Activated naive CD4-positive, alpha-beta T cell treated with anti-CD3 and anti-CD28 coated beads, Interleukin-2, amount 50 U/mL, for 72 hours (primary cell): ENCODE measurements at places on chromosomes 3 and 15.

DNA sequence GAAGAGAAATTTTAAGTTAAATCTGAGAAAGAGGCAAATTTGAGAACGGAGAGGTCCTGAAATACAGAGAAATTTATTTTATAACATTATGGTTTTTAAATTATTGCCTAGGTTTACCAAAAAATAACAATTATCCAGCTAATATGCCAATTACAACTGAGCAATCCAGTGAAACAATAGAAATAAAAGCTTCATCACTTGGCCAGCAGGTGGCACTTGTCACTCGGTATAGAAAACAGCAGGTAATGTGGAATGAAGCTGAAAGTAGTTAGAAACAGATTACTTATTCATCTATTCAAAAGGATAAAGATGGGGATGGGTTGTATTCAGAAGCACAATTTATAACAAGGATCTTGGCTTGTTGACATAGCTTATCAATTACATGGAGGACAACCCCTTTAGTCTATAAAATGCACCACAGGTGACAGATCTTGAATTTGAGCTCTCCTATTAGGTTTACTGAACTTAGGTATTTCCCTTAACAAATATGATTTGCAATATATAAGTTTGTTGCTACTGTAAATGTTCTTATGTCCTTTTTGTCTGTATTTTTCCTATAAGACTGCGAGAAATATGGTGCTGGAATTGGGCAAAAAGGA is 70.1 kb upstream of the GUCA1C start:
- DNase-seq: no peak

DNA sequence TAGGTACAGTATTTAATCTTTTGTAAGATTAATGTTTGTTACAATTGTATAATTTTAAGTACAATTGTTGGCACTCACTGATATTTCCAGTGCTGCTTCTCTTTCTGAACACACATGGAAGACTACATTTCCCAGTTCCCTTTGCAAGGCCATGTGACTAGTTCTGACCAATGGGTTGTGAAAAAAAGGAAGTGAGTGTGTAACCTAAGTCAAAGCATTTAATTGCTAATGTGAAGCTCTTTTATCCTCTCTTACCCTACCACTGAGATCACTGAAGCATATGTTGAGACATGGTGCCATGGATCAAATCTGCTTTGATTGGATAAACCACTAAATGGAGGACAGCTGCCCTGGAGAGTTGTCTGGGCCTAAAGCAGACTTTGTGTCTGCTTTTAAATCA is 83.9 kb upstream of the PLXND1 start:
- DNase-seq: no peak

DNA sequence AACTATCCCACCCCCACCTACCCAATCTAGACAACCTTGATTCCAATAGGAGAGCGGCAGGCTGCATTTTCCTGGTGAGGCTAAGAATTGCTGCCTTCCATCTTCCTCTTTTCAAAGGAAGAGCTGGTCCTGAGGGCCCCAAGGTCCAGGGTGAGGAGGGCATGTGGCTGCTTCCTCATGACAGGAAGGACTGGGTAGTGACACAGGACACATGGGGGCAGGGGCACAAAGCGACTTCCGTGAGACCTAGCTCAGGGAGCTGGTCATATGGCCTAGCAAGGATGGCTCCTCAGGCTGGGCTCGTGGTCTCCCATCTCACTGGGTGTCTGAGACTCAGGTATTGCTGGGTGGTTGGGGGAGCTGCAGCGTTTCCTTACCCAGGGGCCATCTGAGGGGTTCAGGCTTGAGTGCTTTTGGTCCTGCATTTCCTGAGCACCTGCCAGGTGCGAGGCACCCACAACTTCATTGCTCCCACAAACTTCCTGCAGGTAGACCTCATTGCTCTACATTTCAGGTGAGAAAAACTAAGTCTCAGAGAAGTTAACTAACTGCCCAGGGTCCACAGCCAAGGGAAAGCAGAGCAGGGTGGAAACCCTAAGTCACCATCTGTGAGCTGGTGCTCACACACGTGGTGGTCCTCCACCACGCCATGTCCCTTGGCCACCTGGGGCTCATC is 160.0 kb upstream of the TLE3 start:
- DNase-seq: no peak

DNA sequence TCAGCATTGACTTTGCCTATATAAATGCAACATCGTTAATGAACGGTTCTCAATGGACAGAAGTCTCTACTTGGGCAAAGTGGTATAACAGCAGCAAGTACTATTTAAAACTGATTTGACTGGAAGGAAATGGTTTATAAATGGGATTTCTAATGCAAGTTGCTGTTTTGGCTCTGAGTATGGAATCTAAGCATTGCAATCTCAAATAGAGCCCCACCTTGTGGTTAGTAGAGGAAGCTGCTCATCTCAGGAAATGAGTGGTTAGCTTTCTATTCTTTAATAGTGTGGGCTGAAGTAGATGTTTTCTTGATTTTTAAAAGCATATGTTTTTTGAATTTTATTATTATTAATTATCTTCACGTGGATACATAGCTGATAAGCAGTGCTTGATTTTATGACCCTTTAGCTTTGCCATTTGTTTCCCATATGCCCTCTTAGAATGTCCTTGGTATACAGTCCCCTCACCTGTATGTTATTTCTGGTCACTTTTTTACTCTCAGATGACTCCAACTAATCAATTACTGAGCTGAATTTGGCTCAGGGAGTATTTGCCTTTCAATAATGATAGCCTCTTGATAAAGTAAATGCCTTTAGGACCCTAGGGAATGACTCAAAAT is 67.1 kb downstream of the OXSM start:
- DNase-seq: no peak

DNA sequence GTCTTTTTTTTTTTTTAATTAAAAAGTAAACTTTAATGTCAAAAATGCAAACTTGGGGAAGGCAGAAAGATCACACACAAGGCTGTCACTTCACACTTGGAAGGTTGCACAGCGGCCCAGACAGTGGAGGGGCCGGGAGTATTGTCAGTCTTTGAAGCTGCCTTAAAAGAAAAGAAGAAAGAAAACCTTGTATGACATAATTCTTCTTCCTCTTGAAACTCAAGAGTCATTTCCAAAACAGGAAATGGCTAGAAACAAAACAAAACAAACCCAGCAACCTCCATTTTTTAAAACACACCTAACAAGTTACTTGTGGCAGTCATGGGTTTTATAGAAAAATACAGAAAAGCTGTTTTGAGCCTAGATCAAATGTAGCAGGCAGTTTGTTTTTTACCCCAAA is 68.1 kb upstream of the MAGI1 start:
- DNase-seq: no peak

DNA sequence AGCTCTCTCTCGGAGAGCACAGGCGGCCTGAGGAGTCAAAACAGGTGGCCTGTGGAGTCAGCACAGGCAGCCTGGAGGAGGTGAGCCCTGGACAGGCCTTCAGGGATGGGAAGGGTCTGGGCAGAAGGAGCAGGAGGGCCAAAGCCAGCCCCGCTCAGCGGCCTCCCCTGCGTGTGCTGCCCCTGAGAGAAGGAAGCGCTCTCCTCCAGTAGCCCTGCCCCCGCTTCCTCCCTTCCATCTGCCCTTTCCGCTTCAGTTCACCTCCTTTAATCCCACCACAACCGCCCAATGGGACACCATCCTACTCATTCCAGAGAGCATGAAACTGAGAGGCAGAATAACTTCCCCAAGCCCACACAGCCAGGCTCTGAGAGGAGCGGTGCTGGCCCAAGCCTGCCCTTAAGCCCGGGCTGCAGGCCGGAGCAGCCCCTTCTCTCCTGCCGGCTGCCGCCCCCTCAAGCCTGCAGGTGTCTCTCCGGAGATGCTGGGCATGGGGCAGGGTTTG is 3.2 kb upstream of the NR2E3 start:
- no peak for DNase-seq

DNA sequence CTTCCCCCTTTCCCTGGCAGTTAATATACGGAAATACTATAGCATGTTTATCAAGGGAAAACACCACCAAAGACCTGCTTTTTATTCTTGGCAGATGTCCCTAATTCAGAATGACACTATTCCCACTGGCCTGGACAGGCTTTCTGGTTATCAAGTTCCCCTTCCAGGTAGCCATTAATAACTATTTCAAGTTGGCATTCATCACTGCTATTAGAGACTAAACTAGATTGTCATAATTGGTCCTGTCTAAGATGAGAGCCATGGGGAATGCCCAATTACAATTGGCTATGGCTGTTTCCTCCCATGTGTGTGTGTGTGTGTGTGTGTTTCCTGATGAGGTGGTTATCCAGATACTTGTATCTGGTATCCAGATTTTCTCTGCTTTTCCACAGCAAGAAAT is 608.1 kb downstream of the SQOR start:
- no peak for DNase-seq

DNA sequence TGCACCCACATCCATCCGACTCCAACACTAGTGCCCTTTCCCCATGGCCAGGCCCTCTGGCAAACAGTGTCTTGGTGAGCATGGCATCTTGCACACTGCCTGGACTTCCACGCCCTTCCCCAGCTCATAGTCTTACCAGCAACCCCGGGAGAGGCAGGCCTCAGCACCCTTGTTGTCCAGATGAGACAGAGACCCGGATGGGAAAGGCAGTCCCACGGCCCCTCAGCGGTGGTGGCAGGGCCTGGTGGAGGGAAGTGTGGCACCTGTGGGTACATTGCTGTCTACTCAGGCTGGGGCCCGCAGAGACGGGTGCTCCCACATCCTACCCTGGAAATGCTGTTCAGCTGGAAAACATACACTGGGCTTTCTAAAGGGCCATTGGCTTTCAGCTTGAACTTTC is 28.4 kb downstream of the HDAC11 start:
- no peak for DNase-seq
